ENCODE measurements at places on chromosomes 6 and 20.

DNA sequence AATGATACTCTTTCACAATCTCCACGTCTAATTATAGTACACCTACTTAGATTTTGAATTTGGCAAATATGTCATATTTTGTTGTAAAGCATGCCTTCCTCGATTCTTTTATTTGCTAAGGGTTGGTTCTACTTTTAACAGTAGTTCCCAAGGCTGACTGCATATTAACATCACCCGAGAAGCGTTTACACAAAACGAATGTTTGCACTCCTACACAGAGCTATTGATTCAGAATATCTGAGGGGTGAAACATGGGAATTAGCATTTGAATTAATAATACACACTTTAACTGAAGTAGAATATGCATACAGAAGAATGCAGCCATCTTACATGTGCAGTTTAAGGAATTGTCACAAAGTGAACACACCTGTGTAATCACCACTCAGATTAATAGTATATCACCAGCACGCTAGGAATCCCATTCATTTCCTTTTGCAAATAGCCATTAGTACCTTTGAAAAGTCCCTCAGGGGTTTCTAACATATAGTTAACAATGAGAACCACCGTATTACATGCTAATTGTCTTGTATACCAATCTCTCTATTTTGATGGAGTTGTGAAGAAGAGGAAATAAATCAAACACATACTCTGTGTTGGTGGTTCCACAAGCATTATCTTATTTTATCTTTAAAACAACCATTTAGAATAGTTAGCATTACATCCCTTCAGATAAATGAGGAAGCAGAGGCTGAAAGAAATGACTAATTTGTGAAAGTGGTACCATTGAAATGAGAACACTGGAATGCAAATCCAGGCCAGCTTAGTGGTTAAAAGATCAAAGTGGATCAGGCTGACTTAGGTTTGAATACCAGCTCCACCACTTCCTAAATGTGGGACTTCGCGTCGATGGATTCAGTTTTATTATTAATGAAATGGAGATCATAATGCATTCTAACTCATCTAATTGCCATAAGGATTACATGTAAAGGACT is 317.6 kb downstream of the HDGFL1 start:
- DNase-seq = no peak

GRCh38 chr6:44219053-44219814 is 2.5 kb downstream of the MYMX start:
- DNase-seq = no peak

- DNase-seq = no peak
Observed at GRCh38 chr20:50359607-50360217, 150.5 kb upstream of the PTPN1 start.

GRCh38 chr20:63117151-63117550 is 98.8 kb downstream of the YTHDF1 start:
- DNase-seq = no peak

GRCh38 chr20:34538671-34539123 is 19.8 kb upstream of the MAP1LC3A start:
- DNase-seq = no peak
